AG20443 (cell line): ENCODE measurements at places on chromosomes 12 and 14.
A peak's percentile ranks its signal among the peaks of the same experiment; 100 is the strongest.

DNA sequence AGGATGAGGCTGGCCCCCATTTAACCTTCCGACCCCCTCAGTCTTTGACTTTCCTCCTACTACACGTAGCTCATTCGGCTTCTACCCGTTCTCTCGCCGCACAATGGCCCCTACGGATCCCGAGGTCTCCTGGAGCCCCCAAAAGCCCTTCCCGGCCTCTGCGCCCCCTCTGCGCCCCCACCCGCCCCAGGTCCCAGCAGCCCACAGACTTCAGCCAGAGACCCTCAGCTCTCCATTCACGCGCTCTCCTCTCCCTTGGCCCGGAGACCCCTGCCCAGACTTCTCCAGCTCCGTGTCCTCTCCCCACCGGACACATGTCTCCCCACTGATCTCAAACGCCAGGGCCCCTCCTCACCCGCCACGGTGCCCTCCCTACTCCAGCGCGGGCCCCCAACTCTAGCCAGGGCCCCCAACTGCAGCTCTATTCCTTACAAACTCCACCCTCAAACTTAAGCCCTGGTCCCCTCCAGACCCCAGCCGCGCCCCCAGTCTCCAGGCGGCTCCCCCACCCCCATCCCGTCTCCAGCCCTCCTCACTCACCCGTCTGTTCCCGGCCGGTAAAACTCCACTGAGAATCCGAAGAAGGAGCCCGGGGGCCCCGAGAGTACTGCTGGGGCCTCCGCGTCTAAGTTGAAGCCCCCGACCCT lies 502 bp downstream of the ITGA5 start:
- DNase-seq = no peak

DNA sequence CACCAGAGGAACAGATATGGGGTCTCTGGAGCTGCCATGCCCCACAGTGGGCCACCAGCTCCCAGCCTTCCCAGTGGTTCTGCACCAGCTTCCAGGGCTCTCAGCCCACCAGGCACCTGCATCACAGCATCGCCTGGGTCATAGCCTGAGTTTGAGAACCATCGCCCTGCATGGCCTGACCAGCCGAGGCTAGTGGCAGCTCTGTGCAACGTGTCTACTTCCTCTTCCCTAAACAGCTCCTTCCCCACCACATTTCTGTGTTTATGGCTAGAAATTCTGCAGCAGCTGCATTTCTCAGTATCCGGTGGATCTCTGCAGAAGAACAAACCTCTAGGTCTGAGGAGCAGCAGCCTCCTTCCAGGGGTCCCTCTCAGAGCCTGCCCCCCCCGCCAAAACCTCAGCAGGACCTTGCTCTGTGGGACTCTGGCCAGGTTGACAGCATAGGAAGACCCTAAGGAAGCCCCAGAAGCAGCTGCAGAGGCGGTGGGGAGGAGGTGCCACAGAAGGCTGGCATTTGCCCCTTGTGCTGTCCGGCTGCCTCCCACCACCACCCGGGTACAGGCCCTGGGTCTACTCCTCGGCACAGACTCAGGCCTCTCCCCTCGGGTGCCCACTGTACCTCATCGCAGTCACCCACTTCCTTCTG lies 47.7 kb downstream of the PSMA6 start:
- DNase-seq = no peak

DNA sequence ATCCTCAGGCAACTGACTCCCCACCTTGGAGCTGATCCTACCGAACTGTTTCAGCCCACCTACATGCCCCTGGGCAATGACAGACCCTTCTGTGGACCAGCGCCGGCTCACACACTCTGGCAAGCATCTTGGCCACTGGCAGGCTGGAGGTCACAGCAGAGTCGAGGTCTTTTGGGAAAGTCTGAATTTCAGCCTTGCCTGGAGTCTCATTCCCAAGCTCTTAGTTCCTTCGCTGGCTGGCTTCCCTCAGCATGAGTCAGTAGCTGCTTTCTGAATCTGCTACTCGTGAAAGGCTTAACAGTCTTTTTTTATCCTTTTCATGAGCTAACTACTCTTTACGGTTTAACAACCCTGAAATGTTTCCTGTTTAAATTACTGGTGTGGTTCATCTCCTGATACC lies 44.5 kb downstream of the ASCL4 start:
- DNase-seq = peak; percentile 88

- DNase-seq = no peak
Measured at GRCh38 chr12:2456813-2457186, 338.0 kb upstream of the FKBP4 start.

DNA sequence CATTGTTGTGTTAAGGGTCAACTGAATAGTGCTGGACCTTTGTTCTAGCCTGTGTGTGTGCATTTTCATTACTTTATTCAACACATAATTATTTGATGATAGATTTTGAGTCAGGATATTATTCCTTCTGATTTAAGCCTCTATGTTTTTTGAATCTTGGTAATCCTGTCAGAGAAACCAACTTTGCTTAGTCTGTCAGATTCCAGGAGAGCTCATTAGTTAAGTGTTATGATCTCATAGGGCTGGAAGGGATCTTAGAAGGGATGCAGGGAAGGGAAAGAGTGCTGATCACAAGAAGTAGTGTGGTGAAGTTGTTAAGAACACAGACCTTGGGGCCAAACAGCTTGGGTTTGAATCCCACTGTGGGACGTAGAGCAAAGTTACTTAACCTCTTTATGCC lies 52.9 kb downstream of the SCN8A start:
- no peak for DNase-seq

DNA sequence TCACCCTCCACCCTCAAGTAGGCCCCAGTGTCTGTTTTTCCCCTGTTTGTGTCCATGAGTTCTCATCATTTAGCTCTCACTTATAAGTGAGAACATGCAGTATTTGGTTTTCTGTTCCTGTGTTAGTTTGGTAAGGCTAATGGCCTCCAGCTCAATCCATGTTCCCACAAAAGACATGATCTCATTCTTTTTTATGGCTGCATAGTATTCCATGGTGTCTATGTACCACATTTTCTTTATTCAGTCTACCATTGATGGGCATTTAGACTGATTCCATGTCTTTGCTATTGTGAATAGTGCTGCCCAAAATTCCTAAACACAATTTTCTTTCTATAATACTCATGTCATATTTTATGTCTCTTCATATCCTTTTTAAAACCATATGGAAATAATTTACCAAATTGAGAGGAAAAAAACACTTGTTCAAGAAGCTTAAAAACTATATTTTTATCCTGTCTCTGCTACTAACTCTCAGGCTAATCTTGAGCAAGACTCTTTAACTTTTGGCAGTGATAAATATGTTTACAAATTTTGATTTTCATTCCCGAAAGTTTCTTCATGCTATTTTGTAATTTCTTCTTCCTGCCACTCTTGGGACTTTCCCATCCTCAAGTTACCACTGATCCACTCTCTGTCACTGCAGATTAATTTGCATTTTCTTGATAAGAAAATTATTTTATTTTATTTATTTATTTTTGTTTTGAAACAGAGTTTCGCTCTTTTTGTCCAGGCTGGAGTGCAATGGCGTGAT lies 28.0 kb upstream of the OSBPL8 start:
- DNase-seq = no peak
